G401 (cell line): ENCODE measurements at places on chromosomes 6 and 20.
A peak's percentile ranks its signal among the peaks of the same experiment; 100 is the strongest.

GRCh38 chr20:31849306-31849930 is 4.0 kb upstream of the FOXS1 start:
- DNase-seq = peak; percentile 50

- peak; percentile 70 for DNase-seq
Measured at GRCh38 chr6:113936093-113936934, 34.6 kb downstream of the HDAC2 start.

GRCh38 chr20:4435671-4436455 is 285.8 kb upstream of the PRND start:
- no peak for DNase-seq

DNA sequence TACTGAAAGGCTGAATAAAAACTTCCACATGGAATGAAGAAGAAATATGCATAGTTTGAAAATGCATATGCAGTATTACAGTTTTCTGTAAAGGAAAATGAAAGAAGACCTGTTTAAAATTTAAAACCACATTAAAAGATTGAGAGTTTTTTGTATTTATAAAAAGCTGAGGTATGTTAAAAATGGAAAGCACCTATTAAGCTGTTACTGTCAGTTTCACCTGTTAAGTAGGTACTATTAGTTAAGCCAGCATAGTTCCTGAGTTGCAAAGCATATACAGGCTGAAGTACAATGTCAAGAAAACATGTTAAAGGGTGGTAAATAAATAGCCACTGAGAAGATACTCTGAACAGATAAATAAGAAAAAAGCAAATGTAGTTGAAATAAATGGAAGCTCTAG is 69.9 kb downstream of the ATXN1 start:
- DNase-seq = no peak

- peak; percentile 9 for DNase-seq
Measured at GRCh38 chr20:3590164-3590563, 73.0 kb downstream of the GFRA4 start.

DNA sequence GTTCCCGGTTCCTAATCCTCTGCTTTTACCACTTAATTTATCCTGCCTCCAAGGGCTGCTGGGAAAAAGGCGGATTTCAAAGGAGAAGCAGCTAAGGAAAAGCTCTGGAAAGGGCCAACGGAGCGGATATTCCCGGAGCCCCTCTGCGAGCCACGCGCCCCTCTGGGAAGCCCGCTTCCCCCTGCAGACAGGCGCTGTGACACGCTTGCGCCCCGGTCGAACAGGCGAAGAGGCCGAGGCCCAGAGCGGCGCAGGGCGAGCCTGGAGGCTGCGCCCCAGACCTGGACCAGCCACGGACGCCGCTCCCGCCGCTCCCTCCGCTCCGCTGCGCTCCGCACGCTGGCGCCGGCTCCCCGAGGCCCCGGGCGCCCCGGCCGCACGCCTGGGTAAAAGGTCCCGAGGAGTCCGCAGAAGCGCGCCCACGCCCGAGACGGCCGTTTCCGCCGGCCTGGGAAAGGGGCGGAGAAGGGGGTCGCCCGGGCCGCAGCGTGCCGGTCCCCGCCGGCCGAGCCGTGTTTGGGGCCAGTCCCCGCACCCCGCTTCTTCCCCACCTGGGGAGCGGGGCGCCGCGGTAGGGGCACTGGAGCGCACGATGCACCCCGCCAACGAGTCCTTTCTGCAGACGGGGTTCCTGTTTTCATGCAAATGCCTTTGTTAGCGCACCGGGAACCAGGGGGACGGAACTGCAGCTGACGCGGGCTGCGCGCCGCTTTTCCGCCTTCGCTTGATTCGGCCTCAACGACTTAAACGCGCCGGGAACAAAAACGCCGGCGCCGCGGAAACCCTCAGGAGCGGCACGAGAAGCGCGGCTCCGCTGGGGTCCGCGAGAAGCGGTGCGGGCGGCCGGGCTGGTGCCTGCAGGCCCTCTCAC is 91.9 kb upstream of the SIRPA start:
- DNase-seq = peak; percentile 46

- no peak for DNase-seq
Measured at GRCh38 chr6:129191235-129191634, 308.3 kb downstream of the LAMA2 start.

GRCh38 chr6:89357390-89357789 is 4.9 kb upstream of the UBE2J1 start:
- no peak for DNase-seq

GRCh38 chr6:71678091-71678490 is 208.3 kb upstream of the RIMS1 start:
- DNase-seq = peak; percentile 95

DNA sequence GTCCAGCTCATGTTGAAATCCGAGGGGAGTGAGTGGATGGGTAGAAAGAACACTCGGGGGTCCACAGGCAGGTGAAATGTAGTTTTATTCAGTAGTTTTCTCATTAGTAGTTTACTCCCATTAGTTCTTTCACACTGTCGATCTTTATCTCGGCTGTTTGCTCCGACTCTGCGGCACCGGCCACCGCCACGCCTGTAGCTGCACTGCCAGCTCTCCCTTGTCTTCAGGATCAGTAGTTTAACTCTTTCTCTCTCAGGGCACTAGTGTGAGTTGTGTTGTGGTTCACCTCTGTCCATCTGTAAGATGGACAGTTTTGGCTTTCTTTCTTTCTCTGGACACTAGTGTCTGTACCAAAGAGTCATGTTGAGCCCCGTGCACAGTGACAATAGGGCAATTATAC is 195.7 kb downstream of the LMBRD1 start:
- DNase-seq = no peak

DNA sequence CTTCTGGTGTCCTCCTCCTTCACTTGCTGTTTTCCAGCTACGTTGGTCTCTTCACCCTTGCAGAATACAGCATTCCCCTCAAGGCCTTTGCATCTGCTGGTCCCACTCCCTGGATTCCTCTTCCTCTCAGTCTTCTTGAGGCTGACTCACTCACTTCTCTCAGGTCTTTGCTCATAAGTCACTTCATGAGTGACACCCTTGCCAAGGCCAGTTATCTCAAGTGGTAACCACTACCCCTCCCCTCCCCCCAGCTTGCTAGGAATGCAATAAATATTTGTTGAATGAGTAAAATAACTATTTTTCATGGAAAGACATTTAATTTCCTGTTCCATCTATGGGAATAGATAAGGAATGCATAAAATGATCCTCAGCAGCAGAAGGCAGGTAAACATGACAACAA is 131.7 kb downstream of the PLCB4 start:
- no peak for DNase-seq

- no peak for DNase-seq
Measured at GRCh38 chr6:161341638-161342037, 67.8 kb upstream of the AGPAT4 start.

GRCh38 chr6:38510205-38510604 is 129.5 kb downstream of the BTBD9 start:
- no peak for DNase-seq

DNA sequence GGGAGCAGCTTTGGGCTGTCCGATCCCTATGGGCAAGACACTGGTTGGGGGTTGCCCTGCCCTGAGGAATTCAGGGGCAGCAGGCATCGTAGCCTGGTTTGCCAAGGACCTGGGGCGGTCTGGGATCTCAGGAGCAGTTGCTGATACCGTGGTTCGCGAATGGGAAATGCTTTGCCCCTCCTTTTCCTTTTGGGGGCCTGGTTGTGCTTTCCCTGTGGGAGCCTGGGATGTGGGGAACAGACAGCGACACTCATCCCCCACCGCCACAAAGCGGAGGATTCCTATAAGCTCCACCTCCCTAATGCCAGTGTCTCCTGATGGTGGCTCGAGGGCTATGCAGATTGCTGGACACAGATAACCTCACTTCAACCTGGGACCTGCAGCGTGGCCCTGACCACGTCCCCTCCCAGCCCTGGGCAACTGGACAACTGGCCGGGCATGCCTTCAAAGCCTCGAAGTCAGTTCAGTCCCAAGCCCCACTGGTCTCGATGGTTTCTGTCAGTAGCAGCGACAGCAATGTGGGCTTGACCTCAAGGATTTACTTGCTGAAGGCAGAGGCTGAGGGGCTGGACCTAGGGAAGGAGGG is 3.3 kb downstream of the CEBPB start:
- no peak for DNase-seq

- no peak for DNase-seq
Measured at GRCh38 chr6:55016261-55016660, 158.1 kb upstream of the HCRTR2 start.

DNA sequence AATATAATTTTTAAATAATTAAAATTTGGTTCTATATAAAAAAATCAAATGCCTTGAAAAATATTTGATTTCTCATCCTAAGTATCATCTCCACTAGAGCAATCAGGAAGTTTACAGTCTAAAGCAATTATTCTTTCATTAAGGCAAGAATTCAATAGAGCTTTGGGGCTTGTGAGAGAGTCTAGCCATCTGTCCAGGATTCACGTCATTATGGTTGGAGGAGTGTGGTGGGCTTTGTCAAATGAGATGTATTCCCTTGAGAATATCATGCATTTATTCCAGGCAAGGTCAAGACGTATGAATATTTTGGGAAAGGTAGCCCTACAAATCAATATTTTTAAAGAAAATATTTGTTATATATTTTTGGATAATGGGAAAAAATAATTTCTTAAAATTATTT is 132.4 kb downstream of the ELOVL4 start:
- no peak for DNase-seq

DNA sequence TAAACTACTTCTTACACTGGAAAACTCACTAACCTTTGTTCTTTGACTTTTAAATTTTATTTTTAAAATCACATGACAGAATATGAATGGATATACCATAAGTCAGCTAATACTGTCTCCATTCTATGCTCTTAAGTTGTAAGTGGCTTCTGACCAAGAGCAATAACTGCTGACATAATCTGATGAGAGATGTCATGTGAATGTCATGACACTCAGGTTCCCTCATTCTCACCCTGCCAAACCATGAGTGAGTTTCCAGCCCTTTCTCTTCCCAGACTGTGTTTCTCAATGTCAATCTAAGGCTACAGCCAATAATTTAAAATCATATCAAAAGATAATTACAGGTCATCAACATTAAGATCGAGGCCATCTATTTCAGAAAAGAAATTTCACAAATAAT is 39.7 kb downstream of the KIF16B start:
- DNase-seq = no peak

- DNase-seq = no peak
Measured at GRCh38 chr6:72151742-72152141, 265.4 kb downstream of the RIMS1 start.

- DNase-seq = peak; percentile 93
Measured at GRCh38 chr20:41405436-41405835, 38.8 kb upstream of the EMILIN3 start.

DNA sequence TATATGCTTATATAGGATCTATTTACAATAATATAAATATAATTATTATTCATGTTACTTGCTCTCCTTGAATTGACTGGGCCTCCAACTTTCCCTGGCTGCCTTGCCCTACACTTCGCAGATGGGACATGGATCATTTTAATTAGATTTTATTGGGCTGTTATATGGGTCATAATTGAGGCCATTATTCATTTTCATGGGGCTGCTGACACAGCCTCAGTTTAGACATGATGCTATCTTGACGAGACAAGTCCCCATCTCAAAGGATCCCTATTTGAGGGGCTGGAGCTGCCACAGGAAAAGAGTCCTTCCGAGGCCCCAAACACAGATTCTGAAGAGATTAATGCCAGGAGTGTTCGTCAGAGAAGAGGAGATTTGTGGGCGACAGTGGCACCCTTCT is 170.4 kb downstream of the DHX35 start:
- DNase-seq = no peak

DNA sequence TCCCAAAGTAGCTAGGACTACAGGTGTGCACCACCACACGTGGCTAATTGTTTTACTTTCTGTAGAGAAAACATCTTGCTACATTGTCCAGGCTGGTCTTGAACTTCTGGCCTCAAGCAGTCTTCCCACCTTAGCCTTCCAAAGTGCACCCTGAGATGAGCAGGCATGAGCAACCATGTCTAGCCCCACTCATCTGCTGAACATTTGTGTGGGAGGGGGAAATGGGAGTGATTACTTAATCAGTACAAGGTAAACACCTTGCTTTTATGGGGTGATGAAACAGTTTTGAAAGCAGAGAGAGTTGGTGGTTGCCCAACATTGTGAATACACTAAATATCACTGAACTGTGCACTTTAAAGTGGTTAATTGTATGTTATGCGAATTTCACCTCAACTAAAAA is 5.3 kb downstream of the APMAP start:
- no peak for DNase-seq

DNA sequence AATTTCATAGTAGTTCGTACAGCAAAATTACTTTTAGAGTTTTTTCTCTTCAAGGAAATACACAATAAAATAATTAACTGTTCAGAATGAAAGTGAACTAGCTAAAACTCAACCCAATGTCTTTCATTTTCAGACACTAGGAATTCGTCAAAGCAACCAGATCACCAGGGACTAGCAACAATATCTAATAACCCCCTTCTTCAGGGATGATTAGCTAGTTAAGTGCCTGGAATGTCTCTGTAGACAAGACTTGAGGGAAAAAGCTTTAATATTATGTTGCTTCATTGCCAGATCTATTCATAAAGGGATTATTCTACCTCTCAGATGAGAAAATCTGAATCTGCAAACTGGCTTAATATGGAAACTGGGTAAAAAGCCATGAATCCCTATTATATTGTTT is 41.8 kb upstream of the OR14J1 start:
- DNase-seq = no peak
